ENCODE measurements at places on chromosomes 5 and 9.

- DNase-seq = no peak
Observed at GRCh38 chr5:141017943-141018342, 33.2 kb upstream of the PCDHB1 start.

DNA sequence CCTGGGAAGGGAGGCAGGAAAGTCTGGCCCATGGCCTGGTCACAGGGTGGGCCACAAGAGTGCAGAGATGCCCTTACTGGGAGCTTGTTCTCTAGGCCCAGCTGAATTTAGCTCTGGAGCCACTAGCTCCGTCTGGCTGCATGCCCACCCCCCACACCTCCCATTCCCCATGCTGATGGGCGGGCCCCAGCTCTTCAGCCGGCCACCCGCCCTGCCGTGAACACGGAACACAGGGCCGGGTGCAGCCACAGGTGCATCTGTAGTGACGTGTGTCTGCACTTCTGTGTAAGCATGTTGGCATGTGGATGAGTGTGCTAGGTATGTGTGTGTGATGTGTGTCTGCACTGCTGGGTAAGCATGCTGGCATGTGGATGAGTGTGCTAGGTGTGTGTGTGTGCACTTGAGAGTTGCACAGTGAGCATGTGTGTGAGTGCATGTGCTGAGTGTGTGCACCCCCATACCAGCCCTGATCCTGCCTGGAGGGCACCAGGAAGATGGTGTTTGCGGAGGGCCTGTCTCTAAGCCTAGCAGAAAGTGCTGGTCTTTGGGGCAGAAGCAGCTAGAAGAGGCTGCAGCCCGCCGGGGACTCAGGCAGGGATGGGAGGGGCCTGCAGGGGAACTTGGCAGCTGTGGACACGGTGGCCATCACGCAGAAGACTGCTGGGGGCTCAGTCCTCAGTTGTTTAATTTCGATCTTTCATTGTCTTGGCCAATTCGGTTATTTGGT, 136.4 kb downstream of the CACNA1B start:
- DNase-seq = no peak

- DNase-seq = no peak
Observed at GRCh38 chr5:123705741-123706140, 193.8 kb downstream of the CSNK1G3 start.

DNA sequence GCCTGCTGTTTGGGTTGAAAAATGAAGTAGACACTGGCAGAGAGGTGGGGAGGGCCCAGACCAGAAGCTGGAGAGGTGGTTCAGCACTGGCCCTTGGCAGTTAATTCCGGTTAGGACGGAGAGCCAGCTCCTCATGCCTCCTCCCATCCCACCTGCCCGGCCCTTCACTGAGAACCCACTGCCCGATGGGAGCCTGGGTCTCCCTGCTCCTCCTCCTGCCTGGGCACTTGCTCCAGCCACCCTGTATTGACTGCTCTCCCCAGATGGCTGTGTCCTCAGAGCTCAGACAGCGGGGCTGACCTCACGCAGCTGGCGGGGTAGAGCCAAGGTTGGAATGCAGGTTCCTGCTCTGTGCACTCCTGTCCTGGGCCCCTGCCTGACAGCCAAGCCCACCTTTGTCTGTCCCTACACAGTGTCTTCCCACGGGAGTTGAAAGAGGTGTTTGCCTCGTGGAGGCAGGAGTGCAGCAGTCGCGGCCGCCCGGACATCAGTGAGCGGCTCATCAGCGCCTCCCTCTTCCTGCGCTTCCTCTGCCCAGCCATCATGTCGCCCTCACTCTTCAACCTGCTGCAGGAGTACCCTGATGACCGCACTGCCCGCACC, 114.7 kb downstream of the DAB2IP start:
- DNase-seq = no peak

- DNase-seq = peak; percentile 41
Observed at GRCh38 chr9:134061688-134062371, 6.0 kb downstream of the BRD3 start.

DNA sequence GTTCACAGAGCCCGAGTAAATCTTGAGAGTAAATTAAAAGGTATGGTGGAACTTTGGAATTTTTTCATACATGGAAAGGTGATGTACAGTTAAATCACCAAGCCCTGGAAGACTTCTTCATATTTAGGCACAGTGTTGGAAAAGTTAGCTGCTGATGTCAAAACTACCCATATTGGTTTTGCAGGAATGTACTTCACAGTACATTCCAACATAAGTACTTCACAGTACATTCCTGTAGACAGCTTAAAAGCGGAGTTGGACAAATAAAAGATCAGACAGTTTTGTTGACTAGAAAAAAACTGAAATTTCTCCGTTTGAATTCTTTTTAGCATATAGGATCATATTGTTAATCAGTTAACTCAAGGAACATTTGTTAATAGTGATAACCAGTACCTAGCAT, 1.8 kb downstream of the RANBP17 start:
- DNase-seq = no peak

GRCh38 chr9:9950813-9951212, 662.0 kb downstream of the PTPRD start:
- no peak for DNase-seq

- DNase-seq = no peak
Observed at GRCh38 chr5:109281136-109281690, 128.6 kb downstream of the PJA2 start.

- DNase-seq = no peak
Observed at GRCh38 chr9:18675332-18675731, 201.4 kb downstream of the ADAMTSL1 start.

DNA sequence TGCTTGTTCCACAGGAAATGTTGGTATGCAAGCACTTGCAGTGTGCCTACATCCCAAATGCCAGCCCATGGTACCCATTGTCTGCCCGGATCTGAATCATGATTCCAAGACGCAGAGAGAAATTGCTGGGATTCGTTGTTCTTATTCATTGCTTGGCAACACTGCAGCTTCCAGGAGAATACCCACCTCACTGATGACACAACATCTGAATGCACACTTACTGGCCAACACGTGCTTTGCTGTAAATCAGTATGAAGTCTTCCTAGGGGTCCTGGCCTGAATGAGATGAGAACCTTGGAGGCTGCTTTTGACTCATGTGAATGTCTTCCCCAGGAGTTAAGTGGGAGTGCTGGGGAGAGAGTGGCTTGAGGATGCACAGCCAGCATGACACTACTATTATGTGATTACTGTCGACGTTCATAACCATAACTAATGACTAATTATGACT, 11.6 kb downstream of the SRD5A1 start:
- no peak for DNase-seq

DNA sequence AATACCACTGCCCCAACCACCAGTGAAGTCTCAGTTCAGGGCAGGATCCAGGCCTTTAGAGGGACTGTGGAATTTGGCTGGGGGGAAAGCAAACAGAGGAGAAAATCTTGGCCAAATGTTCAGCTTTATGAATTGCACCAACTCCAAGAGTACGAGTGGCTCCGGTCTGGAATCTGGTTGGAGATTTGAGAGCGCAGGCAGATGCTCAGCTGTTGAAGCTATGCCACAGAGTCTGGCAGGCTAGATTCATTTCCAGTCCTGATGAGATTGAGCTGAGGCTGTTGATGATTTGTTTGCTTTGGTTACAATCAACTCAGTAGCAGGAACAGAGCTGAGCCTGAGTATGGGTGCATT, 9.1 kb upstream of the HSPB3 start:
- no peak for DNase-seq

GRCh38 chr5:147708708-147709107, 73.8 kb downstream of the JAKMIP2 start:
- DNase-seq = no peak

DNA sequence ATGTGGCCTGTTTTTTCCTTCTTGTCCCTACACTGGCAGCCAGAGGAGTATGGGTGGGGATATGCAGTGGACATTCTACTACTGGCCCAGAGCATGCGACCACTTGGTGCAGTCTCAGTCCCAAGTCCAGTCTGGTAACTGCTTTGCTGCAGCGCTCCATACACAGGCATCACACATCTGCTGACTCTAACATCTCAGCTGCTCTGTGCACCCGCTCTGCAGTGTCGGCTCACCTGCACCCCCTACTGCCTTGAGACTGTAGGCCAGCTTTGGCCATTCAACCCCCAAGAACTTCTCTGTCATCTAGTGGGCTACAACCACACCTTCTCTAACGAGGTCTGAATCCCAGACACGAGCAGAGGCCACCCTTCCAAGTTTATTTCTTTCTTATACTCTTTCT, 46.4 kb upstream of the SLCO6A1 start:
- DNase-seq = no peak

- DNase-seq = no peak
Observed at GRCh38 chr9:82410866-82411265, 422.3 kb downstream of the SPATA31D1 start.

DNA sequence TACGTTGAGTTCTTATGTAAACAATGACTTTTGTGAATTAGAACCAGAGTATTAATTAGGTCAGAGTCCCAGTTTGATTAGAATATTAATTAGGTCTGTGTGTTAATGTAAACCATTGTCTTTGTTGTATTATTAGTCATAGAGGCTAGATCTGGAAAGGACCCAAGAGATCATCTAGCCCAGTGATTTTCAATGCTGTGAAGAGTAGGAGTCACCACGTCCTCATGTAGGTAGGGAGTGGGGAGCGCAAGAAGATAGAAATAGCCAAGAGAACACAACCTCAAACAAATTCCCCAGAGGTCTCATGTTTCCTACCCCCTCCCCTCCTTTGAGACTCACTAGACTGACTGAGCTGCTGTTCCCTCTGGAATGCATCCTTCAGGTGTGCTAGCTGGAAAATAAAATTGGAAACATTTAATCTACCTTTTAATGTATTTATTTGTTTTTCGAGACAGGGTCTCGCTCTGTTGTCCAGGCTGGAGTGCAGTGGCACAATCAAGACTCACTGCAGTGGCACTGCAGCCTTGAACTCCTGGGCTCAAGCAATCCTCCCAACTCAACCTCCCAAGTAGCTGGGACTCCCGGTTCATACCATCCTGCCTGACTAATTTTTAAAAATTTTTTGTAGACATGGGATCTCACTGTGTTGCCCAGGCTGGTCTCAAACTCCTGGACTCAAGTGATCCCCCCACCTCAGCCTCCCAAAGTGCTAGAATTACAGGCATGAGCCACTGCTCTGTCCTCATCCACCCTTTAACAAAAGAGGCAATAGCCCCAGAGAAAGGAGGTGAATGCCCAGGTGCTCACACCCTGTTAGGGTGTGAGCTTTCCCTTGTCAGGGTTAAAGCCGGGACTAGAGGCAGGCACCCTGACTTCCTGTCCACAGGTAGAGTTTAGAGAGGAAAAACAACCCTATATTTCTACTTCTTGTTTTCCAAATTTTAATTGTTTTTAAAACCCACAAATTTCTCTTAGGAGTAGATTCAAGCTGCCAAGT, 92.9 kb downstream of the INIP start:
- no peak for DNase-seq

DNA sequence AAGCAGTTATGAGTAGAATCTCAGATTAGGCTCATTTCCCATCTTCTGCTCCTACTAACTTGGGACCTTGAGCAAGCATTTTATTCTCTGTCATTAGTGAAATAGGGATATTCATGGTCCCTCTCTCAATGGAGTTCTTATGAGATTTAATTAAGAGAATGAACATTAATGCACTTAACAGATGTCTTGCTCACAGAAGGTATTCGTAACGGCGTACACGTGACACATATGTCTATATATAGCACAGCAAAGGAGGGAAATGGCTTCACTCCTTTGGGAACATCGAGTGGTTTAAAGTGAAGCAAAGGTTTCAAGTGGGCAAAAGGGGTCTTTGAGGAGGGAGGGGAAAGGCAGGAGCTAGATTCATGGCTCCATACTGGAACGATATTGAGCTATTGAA, 24.6 kb downstream of the KDM4C start:
- no peak for DNase-seq
